Heart right ventricle (tissue), 16 donors: ENCODE measurements at places on chromosomes 12 and 14. TPM values are rescaled to one million over a fixed set of nuclear protein-coding genes. Genes with fewer than 3 reads are reported as not detected.

POTEG gene
- not detected for total RNA-seq

LRCOL1 gene
- total RNA-seq: not detected

DIO3 gene
- total RNA-seq: not detected

NKX2-1 gene
- not detected for total RNA-seq

C12orf54 gene
- not detected for total RNA-seq

INTS13 gene
- 14.7 TPM for total RNA-seq

ADGRD1 gene
- 157 TPM for total RNA-seq

NOVA1 gene
- 1.7 TPM for total RNA-seq

ZC3H14 gene
- total RNA-seq: 39.9 TPM

SLC17A8 gene
- not detected for total RNA-seq

KCNH3 gene
- total RNA-seq: 1.2 TPM

DTX1 gene
- total RNA-seq: 2.0 TPM

AQP6 gene
- total RNA-seq: not detected

DDX54 gene
- total RNA-seq: 44.2 TPM

ZFHX2 gene
- total RNA-seq: 0.86 TPM

TRHDE gene
- 0.32 TPM for total RNA-seq

NUP107 gene
- total RNA-seq: 22.5 TPM

SLC8A3 gene
- 0.16 TPM for total RNA-seq

KRT7 gene
- not detected for total RNA-seq

GLT8D2 gene
- 16.0 TPM for total RNA-seq

KRT2 gene
- not detected for total RNA-seq

DPY19L2 gene
- total RNA-seq: 48.5 TPM

SOX5 gene
- 2.4 TPM for total RNA-seq

FOXN4 gene
- total RNA-seq: not detected

RDH16 gene
- total RNA-seq: 0.20 TPM

VWF gene
- total RNA-seq: 304 TPM

CLEC7A gene
- total RNA-seq: 15.2 TPM

CLEC2D gene
- total RNA-seq: 2.6 TPM

CCDC177 gene
- not detected for total RNA-seq

DGKA gene
- 15.5 TPM for total RNA-seq

KLRK1 gene
- total RNA-seq: 0.16 TPM

BICDL1 gene
- 0.42 TPM for total RNA-seq

ASPG gene
- 31.7 TPM for total RNA-seq

INHBC gene
- total RNA-seq: not detected

NOS1 gene
- 0.28 TPM for total RNA-seq

GZMB gene
- 1.2 TPM for total RNA-seq

STAB2 gene
- 0.49 TPM for total RNA-seq

PLEK2 gene
- total RNA-seq: 0.74 TPM

ACRBP gene
- total RNA-seq: not detected

DAZAP2 gene
- 165 TPM for total RNA-seq

TAS2R46 gene
- total RNA-seq: not detected
